Stimulated activated CD8-positive, alpha-beta memory T cell treated with anti-CD3 and anti-CD28 coated beads, Interleukin-4, amount 100 ng/mL, for 1 hour (primary cell): ENCODE measurements at places on chromosomes 12 and 14.

DNA sequence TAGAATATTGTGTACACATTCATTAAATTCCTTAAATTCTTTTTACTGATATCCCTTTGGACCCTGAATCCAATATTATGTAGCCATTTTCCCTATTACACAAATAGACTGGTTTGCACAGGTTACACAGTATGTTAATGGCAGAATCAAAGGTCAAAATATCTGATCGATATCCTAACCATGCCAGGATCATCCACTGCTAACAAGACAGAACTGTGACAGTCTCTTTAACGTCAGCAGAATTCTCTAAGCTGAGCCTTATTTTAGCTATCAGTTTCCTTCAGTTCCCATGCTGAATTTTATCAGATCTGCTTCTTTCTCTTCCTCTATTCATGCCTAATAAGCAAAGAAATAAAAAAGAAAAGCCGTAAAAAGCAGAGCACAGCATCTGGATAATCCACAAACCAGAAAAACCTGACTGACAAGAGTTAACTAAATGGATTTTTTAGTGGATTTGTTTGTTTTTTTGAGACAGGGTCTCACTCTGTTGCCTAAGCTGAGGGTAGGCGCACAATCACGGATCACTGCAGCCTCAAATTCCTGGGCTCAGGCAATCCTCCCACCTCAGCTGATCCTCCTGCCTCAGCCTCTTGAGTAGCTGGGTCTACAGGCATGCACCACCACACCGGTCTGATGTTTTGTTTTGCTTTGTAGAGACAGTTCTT is 130.4 kb downstream of the PAWR start:
- no peak for DNase-seq

- no peak for DNase-seq
Measured at GRCh38 chr14:69332782-69333395, 65.2 kb downstream of the ERH start.

- no peak for DNase-seq
Measured at GRCh38 chr12:107884769-107885694, 110.5 kb downstream of the ASCL4 start.

GRCh38 chr12:29427964-29428363 is 47.0 kb upstream of the ERGIC2 start:
- DNase-seq: no peak

DNA sequence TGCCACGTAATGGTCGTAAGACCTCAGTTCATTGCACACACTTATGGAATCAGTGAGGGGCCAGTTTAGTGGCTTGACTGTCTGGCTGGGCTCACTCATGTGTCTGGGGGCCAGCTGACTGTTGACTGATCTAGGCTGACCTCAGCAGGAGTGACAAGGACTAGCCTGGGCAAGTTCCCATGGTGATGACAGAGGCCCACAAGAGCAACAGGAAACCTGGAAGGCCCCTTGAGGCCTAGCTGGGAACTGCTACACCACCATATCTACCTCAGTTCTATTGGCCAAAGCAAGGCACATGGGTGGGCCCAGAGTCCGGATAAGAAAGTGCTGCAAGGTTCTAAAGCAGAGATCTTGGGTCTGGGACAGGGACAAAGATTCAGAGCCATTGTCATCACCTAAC is 21.3 kb upstream of the RFLNA start:
- no peak for DNase-seq

GRCh38 chr14:102872020-102872419 is 50.4 kb upstream of the AMN start:
- DNase-seq: no peak

- DNase-seq: no peak
Measured at GRCh38 chr12:51390891-51391282, 319 bp downstream of the GALNT6 start.

- DNase-seq: no peak
Measured at GRCh38 chr14:77638771-77639171, 22.3 kb upstream of the SPTLC2 start.

DNA sequence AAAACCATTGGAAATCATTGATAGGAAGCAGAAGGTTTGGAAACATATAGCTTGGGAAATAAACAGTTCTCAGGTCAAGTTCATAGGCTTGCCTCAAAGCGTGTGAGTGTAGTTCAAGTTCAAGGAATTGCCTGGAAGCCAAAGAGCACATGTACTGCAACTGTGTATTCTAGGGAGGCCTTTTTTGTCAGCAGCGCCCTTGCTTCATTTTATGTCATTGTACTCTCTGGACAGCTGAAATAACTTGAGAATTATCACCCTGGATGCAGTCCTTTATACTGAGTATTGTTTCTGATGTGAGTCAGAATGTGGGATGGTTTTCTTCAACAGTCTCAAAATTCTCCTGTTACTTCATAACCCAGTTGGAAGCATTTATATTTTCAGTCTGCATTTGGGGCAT is 16.0 kb upstream of the EVL start:
- no peak for DNase-seq

DNA sequence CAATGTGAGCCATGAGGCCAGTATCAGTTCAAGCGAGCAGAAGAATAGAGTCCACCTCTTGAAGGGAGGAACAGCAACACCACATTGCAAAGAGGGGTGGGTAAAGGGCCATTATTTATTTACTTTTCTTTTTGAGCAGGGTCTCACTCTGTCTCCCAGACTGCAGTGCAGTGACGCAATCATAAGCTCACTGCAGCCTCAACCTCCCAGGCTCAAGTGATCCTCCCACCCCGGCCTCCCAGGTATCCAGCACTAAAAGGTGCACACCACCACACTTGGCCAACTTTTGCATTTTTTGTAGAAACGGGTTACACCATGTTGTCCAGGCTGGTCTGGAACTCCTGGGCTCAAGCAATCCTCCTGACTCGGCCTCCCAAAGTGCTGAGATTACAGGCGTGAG is 42.9 kb upstream of the CIT start:
- DNase-seq: no peak

DNA sequence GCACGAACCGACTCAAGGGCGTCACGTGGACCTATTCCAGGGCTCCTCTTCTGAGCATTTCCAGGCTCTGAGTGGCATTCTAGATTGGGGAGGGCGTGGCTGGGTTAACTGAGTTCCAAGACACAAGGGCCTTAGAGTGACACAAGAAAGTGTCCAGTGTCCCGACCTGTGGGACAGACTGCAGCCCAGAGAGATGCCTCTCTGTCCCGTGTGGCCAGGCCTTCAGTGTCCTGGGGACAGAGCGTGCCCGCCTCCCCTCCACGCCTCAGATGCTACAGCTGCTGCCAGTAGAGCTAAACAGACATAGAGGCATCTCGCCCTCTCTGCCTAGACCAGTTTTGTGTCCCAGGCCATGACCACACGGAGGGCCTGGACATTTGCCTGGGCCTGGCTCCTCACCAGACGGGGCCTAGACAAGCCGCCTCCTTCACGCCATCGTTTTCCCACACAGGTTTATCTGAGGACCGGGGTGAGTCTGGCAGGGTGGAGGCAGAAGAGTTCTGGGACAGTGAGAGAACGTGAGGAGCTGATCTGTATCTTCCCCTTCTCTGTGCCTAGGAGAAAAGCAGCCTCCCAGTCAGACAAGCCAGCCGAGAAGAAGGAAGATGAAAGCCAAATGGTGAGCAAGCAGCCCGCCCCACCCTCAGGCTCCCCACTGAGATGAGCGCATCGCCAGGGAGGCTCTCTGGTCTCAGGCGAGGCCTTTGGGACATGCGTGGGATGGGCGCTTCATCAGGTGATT is 27.1 kb downstream of the DEGS2 start:
- no peak for DNase-seq

DNA sequence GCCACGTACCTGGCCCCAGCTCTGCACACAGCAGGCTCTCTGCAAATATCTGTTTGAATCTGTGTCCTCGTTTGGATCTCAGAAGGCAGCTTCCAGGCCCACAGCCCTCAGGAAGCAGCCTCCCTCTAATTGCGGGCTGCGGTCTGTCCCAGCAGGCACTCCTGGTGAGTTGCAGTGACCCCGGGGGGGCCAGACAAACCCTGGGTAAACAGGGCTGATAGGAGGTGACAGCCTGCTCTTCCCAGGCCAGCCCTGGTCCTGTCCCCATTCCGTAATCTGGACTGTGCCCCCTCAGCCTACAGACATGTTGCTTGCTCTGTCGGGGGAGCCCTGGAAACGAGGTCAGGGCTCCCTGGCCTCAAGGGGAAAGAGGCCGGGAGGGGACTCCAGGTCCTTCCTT is 2.0 kb downstream of the FOXN4 start:
- DNase-seq: no peak

GRCh38 chr14:52106840-52107239 is 38.0 kb upstream of the NID2 start:
- no peak for DNase-seq

GRCh38 chr14:106372870-106373652 is 846.7 kb downstream of the TMEM121 start:
- DNase-seq: peak; percentile 50

- peak; percentile 28 for DNase-seq
Measured at GRCh38 chr14:76050797-76051392, 65.3 kb downstream of the IFT43 start.

- no peak for DNase-seq
Measured at GRCh38 chr14:40402957-40403356, 970.7 kb upstream of the FBXO33 start.

GRCh38 chr12:132954471-132955048 is 1.5 kb downstream of the ZNF605 start:
- no peak for DNase-seq

- no peak for DNase-seq
Measured at GRCh38 chr14:38145142-38145541, 62.6 kb upstream of the SSTR1 start.

DNA sequence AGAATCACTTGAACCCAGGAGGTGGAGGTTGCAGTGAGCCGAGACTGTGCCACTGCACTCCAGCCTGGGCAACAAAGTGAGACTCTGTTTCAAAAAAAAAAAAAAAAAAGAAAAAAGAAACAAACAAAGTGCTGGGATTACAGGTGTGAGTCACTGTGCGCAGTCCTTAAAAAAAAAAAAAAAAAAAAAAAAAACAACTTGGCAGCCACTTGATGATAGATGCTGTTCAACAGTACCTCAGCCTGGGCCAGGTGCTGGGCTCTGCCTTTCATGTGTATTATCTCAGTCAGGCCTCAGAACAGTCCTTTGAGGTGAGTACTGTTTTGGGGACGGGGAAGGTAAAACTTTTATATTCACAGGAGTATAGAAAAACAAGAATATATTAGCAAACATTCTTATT is 9.6 kb downstream of the ACADS start:
- no peak for DNase-seq

DNA sequence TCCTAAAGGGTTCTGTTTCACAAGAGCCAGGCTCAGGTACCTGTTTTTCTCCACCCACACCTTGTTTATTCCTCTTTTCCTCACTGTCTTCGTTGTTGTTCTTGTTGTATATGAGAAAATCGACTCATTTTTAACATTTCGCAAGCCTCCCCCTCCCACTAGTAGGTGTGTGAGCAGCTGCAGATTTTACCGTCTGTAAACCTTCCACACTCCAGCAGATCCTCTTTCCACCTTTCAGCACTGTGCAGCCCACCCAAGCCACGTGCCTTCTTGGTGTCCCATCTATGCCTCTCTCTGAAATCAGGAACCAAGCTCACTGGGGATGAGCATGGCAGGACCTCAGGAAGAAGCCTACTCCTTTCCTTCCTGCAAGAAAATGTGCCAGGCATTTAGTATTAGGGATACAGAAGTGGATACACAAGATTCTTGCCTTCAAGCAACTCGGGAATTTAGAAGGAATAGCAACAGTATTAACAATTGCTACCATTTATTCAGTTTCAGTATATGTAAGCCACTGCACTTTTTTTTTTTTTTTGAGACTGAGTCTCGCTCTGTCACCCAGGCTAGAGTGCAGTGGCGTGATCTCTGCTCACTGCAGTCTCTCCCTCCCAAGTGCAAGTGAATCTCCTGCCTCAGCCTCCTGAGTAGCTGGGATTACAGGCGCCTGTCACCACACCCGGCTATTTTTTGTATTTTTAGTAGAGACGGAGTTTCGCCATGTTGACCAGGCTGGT is 113.6 kb downstream of the CHST11 start:
- DNase-seq: no peak

- no peak for DNase-seq
Measured at GRCh38 chr14:69955855-69956845, 76.9 kb downstream of the SMOC1 start.

GRCh38 chr14:55361190-55361589 is 50.4 kb downstream of the ATG14 start:
- no peak for DNase-seq

- DNase-seq: no peak
Measured at GRCh38 chr12:71243370-71243769, 85.6 kb upstream of the TSPAN8 start.

- DNase-seq: no peak
Measured at GRCh38 chr14:29126361-29126760, 359.8 kb downstream of the FOXG1 start.

- DNase-seq: no peak
Measured at GRCh38 chr12:48110691-48111311, 4.9 kb upstream of the SENP1 start.

GRCh38 chr14:85175556-85175955 is 354.4 kb upstream of the FLRT2 start:
- DNase-seq: no peak

- peak; percentile 47 for DNase-seq
Measured at GRCh38 chr12:122190842-122191668, 8.1 kb downstream of the LRRC43 start.

DNA sequence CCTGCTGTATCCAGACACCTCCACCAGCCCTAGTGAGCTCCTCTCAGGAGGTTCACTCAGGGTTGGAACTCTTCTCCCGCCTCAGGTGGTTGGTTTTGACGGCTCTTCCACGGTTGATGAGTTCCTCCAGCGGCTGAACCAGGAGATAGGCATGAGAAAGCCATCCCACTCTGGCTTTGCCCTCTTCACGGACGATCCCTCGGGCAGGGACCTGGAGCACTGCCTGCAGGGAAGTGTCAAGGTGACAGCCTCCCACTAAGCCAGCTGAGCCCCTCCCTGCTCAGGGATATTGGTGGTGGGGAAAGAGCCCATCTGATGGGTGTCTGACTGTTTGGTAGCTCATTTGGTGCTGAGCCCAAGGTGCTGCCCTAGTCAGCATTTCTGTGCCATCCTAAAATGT is 20.4 kb downstream of the PIGH start:
- DNase-seq: no peak

DNA sequence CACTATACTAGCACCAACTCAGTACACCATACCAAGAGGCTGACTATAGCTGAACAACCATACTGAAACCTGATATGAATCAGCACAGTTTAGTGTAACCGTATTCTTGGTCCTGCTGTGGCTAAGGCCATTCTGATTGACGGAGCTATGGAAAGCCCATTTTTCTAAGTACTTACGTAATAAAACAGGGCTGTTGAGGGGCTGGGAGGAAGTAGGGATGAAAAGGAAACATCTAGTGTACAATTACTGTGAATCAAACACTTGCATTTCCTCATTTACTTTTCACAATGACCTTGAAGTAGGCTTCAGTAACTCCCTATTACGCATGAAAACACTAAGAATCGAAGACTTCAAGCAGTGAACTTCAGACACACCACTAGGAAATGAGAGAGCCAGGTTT is 198.2 kb downstream of the BTG1 start:
- DNase-seq: no peak

DNA sequence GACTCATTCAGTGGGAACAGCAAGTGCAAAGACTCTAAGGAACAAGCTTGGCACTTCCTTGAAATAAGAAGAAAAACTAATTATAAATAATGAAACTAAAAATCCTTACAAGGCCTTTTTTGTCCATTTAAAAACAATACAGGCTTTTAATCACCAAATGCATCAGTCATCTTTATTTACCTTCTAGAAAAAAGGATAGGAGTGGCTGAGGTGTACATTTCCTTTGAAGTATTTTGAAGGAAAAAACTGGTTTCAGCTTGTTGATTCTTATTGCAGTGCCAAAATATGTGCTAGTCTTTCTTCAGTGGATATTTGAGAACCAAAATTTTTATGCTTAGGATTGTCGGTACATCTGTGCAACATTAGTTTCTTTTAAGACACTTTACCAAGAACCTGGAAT is 29.8 kb downstream of the MED21 start:
- no peak for DNase-seq

- no peak for DNase-seq
Measured at GRCh38 chr14:106813477-106813823, 1287.1 kb downstream of the TMEM121 start.
